Activated T-cell treated with anti-CD3 and anti-CD28 coated beads, Interleukin-2, amount 50 U/mL, for 72 hours (primary cell): ENCODE measurements at places on chromosomes 7 and 10. TPM values are rescaled to one million over a fixed set of nuclear protein-coding genes. Genes with fewer than 3 reads are reported as not detected.

SYT15 gene
- total RNA-seq: 1.6 TPM

DNA sequence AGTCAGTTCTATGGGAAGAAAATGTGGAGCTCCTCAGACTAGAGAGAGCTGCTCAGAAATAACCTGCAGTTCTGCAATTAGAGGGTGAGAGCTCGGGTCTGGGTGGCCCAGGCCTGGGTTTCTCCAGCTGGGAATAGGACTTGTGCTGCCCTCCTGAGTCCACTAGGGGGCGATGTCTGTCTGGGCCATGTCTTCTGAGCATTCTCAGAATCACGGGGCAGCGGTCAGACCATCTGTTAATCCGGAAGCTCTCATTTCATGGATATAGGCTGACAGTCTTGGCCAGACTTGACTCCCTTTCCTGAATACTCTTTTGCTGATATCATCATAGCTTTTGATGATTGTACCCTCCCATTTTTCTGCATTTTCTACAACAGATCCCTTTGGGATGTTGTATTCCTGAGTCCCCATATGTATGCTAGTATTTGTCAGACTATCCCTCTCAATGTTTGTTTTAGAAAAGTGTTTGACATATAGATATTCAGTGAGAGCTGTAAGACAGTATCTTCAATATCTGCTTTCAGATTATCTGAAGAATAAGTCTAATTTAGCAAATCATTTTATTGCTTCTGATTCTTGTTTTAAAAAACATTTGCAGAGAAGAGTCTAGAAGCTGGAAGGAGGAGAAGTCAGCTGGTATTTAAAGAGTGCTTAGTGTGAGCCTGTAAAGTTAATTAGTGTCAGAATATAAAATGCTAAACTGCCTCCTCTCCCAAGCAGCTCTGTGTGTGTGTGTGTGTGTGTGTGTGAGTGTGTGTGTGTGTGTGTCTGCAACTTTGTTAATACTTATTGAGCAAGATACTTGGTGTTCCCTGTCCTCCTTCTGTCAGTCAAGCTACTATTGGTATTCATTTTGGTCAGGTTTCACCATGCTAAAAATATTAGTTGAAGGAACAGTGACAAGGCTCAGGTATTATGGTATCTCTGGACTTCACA lies 38.0 kb downstream of the STARD3NL start:
- H3K4me3 ChIP-seq: no peak overlapping the region
- DNase-seq: peak; percentile 80
- peaks cover 28% of the 10 kb centered on the region for H3K4me1 ChIP-seq
- no peaks in the 10 kb centered on the region for H3K27me3 ChIP-seq

- H3K27ac ChIP-seq: no peak overlapping the region
- H3K27me3 ChIP-seq: no peaks in the 10 kb centered on the region
- no peak for DNase-seq
- H3K36me3 ChIP-seq: peaks cover 3% of the 10 kb centered on the region
Observed at GRCh38 chr7:127578036-127578684, 7.2 kb downstream of the GCC1 start.

HECW1 gene
- total RNA-seq: not detected

DNA sequence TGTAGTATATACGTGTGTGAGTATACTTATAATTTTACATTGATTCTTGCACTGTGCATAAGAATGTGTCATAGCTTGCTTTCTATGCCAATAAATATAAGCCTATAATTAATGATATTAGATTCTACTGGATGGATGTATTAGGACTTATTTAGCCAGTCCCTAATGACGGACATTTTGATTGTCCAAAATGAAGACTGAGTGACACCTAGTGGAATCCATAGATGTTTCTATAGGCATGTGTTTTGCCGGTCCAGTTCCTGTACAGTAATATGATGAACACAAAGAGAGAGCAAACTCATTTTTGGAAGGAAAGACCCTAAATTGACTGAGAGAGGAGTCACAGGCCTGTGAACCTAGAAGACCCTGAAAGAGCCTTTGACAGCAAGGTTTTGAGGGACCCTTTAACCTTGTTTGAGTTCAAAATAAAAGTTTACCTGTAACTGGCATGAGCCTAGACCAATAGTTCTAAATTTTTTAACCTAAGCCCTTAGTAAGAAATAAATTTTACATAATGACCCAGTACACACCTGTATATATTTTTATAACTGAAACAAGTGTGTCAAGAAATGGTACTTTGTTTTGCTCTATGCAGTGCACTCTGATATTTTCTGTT lies 42.4 kb upstream of the AGBL3 start:
- no peak overlapping the region for H3K27ac ChIP-seq
- H3K27me3 ChIP-seq: no peaks in the 10 kb centered on the region
- H3K36me3 ChIP-seq: no peaks in the 10 kb centered on the region

DNA sequence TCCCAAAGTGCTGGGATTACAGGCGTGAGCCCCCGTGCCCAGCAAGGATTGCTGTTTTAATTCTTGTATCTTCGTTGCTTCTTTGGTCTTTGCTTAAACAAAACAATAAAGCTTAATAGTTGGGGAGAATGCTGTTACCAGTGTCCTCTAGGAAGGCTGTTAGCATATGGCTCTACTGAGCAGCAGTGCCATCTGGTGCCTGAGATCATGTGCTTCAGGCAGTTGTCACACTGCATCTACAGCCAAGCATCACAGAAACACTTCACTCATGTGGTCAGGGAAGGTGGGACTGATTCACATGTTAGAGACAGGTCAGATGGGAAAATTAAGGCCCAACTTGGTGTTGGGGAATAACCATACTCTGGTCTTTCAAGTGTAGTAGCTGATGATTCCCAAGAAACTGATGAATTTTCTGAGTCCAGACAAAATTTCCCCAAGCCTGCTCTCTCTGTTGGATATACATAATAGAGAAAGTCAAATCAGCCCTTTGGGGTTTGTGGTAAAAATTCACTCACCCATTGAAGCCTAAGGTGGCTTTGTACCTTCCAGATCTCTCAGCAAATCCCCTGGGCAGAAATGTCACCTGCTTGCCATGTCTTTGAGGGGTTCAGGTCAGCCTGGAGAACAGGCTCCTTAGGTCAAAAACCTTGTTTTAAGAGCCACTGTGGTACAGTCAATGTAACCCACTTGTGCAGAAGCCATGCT lies 28.4 kb downstream of the UBE2D4 start:
- H3K4me3 ChIP-seq: no peak overlapping the region
- peaks cover 6% of the 10 kb centered on the region for H3K4me1 ChIP-seq
- no peak overlapping the region for H3K27ac ChIP-seq
- H3K27me3 ChIP-seq: no peaks in the 10 kb centered on the region
- no peaks in the 10 kb centered on the region for H3K36me3 ChIP-seq

DNA sequence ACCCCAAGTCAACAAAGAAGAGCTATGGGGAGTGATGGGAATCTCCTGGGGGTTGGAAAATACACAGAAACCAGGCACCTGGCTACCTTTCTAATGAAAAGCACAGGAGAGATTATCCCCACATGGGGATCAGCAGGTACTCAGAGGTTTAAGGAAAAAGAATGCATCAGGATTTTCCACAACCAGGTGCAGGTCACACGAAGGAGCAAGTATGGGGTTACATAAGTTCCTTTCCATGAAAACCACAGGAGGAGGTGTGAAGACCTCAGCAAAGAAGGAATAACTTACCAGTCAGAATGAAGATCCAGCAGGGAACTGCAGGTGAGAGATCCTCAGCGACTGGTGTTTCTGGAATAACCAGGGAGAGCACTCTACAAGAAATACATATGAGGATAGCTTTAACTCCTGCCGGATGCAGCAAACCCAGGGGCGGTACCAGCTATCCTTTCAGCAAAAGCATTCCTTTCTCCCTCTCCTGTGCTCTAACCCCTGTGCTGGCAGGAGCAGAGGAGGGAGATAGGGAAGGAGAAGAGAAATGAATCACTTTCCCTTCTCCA lies 116.7 kb upstream of the TMEM106B start:
- H3K4me1 ChIP-seq: no peaks in the 10 kb centered on the region
- no peak overlapping the region for H3K27ac ChIP-seq
- H3K36me3 ChIP-seq: no peaks in the 10 kb centered on the region
- H3K4me3 ChIP-seq: no peak overlapping the region
- peaks cover 6% of the 10 kb centered on the region for H3K27me3 ChIP-seq

- no peak for DNase-seq
- no peak overlapping the region for H3K4me3 ChIP-seq
- no peak overlapping the region for H3K27ac ChIP-seq
- no peaks in the 10 kb centered on the region for H3K27me3 ChIP-seq
- H3K4me1 ChIP-seq: no peaks in the 10 kb centered on the region
- no peaks in the 10 kb centered on the region for H3K36me3 ChIP-seq
Observed at GRCh38 chr10:75544386-75544785, 113.0 kb downstream of the LRMDA start.

GRCh38 chr7:108109221-108109908 lies 20.8 kb downstream of the LAMB4 start:
- no peak overlapping the region for H3K4me3 ChIP-seq
- peak; percentile 14 for DNase-seq
- no peaks in the 10 kb centered on the region for H3K27me3 ChIP-seq
- H3K36me3 ChIP-seq: no peaks in the 10 kb centered on the region

DNA sequence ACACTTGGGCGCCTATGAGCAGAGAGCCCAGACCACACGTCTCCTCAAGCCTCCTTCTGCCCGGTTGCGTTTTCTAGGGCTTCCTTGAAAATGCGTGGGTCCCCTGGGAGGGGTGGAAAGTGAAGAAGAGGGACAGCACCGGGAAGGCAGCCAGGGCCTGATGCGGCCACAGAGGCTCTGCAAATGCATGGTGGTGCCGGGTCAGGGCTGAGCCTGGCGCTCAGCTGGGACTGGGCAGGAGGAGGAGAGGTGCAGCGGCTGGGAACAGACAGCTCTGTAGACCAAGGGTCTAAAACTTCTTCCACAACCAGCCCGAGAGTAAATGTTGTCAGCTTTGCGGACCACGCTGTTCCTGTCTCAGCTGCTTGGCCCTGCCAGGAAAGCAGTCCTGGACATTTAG lies 1.6 kb downstream of the DPYSL4 start:
- no peak overlapping the region for H3K4me3 ChIP-seq
- H3K27me3 ChIP-seq: peaks cover 51% of the 10 kb centered on the region
- H3K36me3 ChIP-seq: peaks cover 3% of the 10 kb centered on the region
- peaks cover 4% of the 10 kb centered on the region for H3K4me1 ChIP-seq

GRCh38 chr10:23439452-23439960 lies 631 bp downstream of the OTUD1 start:
- H3K4me1 ChIP-seq: peaks cover 43% of the 10 kb centered on the region
- DNase-seq: no peak
- no peaks in the 10 kb centered on the region for H3K27me3 ChIP-seq
- peak overlapping the region; percentile 79 for H3K4me3 ChIP-seq

- H3K36me3 ChIP-seq: no peaks in the 10 kb centered on the region
- no peak for DNase-seq
- H3K4me1 ChIP-seq: no peaks in the 10 kb centered on the region
- no peaks in the 10 kb centered on the region for H3K27me3 ChIP-seq
Observed at GRCh38 chr10:49744924-49745605, 17.1 kb downstream of the OGDHL start.

DNA sequence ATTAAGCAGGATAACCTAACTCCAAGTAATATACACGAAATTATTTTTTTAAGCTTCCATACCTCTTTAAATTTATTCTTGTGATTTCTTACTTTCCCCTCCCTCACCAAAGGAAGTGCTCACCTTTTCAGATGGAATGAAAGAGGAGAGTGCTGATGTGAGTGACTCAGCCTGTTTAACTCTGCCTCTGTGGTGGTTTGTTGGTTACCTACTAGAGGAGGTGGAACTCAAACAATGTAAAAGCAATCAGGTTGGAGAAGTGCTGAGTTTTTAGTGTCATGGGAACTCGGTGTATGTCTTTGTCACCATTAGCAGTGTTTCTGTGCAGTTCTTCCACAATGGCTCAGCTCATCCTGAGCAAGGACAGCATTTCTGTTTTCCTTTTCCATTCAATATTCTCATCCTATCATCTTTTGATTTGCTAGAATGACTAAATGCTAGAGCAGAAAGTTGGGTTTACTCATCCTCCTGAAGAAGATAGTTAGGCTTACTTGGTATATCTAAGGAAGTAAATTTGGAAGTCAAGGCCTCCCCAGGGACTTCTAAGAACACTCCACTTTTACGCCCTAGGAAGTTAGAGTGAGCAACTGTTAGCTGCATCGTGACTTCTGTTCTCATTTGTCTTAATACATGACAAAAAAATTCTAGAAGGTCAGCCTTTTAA lies 6.0 kb downstream of the ADD3 start:
- no peaks in the 10 kb centered on the region for H3K27me3 ChIP-seq
- H3K4me1 ChIP-seq: peaks cover 96% of the 10 kb centered on the region
- H3K27ac ChIP-seq: peak overlapping the region; percentile 64

BTBD16 gene
- total RNA-seq: not detected

IL2RA gene
- total RNA-seq: 1,110 TPM

GNAT3 gene
- not detected for total RNA-seq

GRCh38 chr10:18620856-18621255 lies 30.5 kb downstream of the NSUN6 start:
- H3K27ac ChIP-seq: peak overlapping the region; percentile 80
- no peak overlapping the region for H3K4me3 ChIP-seq
- no peak for DNase-seq
- H3K36me3 ChIP-seq: peaks cover 5% of the 10 kb centered on the region
- H3K27me3 ChIP-seq: no peaks in the 10 kb centered on the region

GRCh38 chr10:62153191-62153590 lies 115.5 kb downstream of the RTKN2 start:
- no peak overlapping the region for H3K4me3 ChIP-seq
- H3K27me3 ChIP-seq: no peaks in the 10 kb centered on the region
- peaks cover 11% of the 10 kb centered on the region for H3K4me1 ChIP-seq
- DNase-seq: no peak
- H3K27ac ChIP-seq: no peak overlapping the region

- H3K27ac ChIP-seq: peak overlapping the region; percentile 11
- no peak overlapping the region for H3K4me3 ChIP-seq
- H3K36me3 ChIP-seq: peaks cover 10% of the 10 kb centered on the region
- no peaks in the 10 kb centered on the region for H3K27me3 ChIP-seq
Observed at GRCh38 chr7:155208681-155209477, 88.8 kb upstream of the INSIG1 start.

DNA sequence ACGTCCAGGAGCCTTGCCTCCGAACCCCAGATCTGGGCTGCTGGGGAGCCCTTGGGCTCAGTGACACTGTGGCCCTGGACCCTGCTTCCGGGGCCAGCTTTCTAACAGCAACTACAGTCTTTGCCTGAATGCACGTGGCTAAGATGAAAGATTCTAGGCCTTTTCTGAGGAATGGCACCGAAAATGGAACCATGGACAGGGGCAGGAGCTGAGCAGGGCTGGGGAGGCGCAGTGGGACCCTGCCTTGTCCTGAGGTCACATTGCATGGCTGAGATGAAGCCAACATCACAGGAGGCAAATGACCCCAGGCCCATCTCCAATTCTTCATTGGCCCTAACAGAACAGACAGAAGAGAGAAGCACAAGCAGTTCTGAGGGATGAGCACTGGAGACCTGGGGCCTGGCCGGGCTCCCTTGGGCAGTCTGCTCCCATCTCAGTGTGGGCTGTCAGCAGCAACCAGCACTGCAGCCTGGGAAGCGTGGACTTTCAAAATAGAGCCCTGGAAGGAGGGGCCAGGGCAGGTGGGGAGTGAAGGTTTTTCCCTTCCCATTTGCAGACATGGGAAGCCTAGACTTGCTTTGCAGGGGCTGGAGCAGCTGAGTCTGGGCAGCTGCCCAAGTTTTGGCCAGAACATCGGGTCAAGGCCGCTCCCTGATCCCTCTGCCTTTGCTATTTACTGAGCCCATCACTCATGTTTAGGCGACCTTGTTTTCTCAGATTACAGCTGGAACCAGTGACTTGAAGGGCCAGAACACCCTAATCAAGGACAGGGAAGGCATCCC lies 114.4 kb upstream of the TCERG1L start:
- H3K4me3 ChIP-seq: no peak overlapping the region
- no peak overlapping the region for H3K27ac ChIP-seq
- H3K36me3 ChIP-seq: no peaks in the 10 kb centered on the region
- H3K27me3 ChIP-seq: no peaks in the 10 kb centered on the region

ANKRD61 gene
- total RNA-seq: not detected
